Epithelial cell of umbilical artery (primary cell): ENCODE measurements at places on chromosomes 12 and 14. TPM values are rescaled to one million over a fixed set of nuclear protein-coding genes. Genes with fewer than 3 reads are reported as not detected.

The TSPAN19 gene
- total RNA-seq = not detected in 2 replicates

The BTBD7 gene
- total RNA-seq = 23.1 and 27.9 TPM in 2 replicates

The KLHDC1 gene
- total RNA-seq = 1.1 and 2.6 TPM in 2 replicates

The MGP gene
- total RNA-seq = 42.1 and 237 TPM in 2 replicates

The TSHR gene
- total RNA-seq = not detected in 2 replicates
